ENCODE measurements at places on chromosomes 1 and 21.

DNA sequence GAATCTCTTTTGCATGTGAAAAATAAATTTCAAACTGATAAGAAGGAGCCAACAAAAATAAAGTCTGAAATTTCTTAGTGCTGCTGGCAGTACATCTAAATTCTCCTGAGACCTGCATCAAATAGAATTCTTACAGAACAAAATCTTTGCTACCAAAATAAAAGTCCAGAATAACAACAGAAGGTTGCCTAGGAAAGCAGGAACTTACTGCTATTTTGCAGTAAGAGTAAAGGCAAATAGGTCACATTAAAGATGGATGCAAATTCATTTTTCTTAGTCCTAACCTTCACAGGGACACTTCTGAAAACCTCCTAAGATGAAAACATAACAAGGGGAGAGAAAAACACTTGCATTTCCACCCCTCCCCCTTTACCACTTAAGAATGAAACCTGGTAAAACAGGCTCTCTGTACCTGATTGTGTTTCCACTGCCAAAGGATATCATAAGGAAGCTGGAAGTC is 59.0 kb downstream of the RUSC1 start:
- DNase-seq = peak; percentile 83

DNA sequence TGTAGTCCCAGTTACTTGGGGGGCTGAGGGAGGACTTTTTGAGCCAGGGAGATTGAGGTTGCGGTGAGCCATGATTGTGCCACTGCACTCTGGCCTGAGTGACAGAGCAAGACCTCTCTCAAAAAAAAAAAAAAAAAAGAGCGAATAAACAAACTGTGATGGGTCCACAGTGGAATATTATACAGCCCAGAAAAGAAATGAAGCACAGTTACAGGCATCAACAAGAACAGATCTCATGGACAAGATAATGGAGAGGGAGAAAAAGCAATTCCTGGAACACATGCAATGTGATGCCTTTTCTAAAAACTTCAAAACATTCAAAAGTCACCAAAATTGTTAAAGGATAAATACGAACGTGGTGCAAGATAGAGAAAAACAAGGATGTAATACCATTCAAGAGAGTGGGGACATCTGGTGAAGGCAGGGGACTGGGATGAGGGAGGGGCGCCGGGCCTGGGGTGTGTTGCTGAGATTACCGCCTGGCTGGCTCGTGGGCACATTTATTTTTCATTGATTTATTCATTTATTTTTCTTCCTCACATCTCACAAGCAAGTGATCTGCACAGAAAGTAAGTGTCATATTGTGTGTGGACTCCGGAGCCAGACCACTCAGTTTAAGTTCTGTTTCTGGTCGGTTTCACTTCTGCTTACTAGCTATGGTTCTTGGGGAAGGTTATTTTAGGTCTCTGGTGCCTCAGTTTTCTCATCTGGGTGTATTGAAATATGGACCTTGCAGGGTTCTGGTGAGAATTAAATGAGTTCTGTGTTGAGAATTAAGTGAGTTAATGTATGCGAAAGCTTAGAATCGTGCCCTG is 30.1 kb downstream of the ABCG1 start:
- DNase-seq = no peak

- no peak for DNase-seq
Measured at GRCh38 chr1:155293086-155293749, 8.0 kb downstream of the PKLR start.

- no peak for DNase-seq
Measured at GRCh38 chr1:224670506-224670905, 54.4 kb downstream of the CNIH3 start.

DNA sequence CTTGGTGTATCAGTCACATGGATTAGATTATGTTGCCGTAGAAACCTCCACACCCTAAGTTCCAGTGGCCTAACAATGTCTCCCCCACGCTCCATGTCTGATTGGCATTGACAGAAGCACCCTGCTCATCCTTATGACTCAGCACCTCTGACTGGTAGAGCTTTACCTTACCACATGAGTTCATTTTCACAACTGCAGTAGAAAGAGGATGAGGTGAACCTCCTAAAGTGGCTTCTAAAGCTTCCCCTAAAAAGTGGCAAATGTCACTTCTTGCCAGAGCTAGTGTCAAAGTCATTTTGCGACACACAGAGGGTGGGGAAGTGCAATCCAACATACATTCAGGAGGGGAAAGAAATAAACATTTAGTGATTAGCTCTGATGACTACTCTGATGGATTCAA is 30.6 kb upstream of the LYPD8 start:
- DNase-seq = no peak

- DNase-seq = no peak
Measured at GRCh38 chr1:84823511-84823910, 69.5 kb downstream of the LPAR3 start.

DNA sequence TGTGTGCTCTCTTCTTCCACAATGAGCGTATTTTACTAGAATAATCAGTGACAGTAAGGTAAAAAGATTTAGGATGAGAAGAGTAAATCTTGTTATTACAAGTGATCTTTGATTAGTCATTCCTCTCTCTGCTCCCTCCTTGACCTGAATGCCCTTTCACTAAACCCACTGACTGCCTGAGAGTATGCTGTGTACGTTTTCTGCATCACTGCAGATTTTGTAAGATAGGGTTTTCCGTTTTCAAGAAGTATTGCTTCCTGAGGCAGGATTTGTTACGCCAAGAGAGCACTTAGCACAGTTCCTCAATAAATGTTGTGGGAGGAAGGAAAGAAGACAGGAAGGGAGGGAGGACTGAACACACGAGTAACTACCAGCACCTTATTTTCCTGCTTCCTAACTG is 7.7 kb upstream of the LAMB3 start:
- DNase-seq = peak; percentile 79

GRCh38 chr1:152964536-152964935 is 5.9 kb upstream of the SPRR4 start:
- DNase-seq = no peak

DNA sequence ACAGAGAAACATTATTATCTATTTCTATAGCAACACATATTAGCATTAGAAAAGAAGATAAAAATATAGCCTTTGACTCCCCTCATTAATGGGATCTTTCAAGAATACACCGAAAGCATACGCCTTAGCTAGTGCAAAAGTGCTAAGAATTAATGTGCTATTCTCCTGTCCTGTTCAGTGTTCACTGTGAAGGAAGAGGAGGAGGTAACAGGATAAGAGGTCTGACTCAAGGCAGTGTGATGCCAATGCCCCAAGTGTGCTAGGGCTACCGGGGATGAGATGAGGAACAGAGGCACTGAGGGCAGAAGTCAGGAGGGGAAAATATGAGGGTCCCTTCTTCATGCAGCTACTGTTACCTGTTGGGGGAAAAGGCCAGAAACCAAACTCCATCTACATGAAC is 43.5 kb downstream of the USP24 start:
- no peak for DNase-seq

DNA sequence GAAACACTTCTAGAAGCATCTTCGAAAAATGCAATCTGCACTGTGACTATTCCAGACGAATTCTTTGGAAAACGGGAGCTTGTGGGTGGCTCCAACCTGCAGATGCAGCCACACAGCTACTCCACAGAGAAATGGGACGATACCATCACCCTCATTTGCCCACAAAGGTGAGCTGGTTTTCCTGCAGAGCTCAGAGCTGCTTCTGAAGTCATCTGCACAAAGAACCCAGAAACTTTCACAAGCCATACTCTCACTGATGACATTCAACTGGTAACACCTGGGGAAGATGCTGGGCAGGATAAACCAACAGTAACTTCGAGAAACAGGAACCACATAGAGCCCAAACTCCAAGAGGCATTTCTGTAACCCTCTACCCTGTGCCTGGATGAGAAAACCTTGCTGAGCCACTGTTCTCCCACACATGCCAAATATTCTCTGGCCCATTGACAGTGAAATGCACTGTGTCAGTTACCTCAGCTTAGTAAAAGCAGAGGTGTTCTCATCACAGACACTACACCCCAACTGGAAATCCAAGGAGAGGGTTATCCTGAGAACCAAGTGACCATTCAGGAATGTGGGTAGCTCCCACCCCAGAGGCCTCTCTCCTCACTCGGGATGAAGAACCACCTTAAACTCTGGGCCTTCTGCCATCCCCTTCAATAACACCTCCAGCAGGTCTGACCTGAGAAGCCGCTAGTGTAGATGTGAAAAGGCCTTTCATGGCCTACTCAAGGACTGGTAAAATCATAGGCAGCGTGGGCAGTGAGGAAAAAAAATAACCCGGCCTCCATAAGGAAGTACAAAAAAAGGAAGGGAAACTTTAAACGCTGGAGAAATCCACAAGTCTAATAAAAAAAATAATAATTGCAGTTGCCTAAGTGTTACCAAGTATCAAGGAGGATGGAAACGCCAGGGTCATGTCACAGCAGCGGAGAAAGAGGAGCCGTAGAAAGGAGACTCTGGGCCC is 56.7 kb downstream of the HSF2BP start:
- DNase-seq = no peak

DNA sequence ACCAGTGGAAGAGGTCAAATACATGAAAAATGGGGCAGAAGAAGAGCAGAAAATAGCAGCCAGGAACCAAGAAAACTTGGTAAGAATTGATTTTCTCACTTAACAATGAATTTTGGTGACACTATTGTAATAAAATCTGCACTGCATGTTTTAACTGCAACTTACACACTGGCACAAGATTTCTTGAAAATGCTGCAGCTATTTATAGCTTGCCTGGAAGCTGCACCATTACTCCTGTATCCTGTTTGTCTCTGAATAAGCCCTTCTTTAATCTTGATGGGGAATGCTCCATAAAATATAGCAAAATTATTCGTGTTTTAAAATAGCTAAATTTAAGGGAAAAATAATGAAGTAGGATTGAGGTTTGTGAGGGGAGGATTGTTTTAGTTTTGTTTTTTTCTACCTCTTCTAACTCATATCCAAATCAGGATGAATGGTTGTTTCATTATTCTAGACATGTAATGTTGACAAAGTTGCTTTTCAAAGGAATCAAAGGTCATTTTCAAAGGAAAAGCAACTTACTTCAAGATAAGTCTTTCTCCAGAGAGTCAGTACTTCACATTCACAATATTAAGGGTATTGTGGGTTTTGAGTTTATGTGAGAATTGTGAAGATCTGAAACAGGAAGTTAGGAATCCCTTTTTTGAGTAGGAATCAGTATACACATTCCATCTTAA is 120.9 kb downstream of the C1orf21 start:
- no peak for DNase-seq

GRCh38 chr21:29697555-29698193 is 242.1 kb downstream of the GRIK1 start:
- DNase-seq = no peak

- DNase-seq = no peak
Measured at GRCh38 chr1:180231936-180232335, 1.9 kb downstream of the LHX4 start.

DNA sequence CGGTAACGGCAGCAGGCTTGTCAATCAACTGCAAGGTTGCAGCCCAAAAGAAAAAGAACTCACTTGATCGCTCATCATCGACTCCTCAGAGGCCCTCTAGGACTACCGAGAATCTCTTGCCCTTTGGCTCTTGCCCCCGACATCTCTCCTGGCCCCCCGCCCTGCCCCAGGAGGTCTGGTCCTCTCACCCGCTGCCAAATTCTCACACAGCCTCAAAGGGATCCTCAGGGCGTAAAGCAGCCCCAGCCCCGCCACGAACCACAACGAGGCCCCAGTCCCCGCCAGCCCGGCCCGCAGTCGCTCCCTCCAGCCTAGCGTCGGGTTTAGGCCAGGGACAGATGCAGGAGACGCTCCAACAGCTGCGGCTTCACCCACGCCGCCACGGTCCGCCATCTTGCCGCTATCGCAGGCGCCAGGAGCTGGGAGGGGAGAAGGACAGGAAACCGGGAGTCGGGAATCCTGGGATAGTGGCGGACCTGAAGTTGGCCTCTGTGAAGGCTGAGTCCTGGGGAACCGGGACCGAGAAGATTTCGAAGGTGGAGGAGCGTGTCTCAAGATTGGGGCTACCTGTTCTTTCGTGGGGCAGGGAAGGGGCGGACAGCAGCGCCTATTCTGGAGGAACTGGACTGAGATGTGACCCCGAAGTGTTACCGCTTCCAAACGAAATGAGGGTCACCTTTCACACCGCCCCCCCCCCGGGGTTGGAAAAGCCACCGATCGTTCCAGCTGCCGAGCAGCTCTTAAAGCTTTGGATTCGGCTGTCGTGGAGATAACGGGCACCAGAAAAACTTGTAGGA is at the start of gene ST7L:
TSS of gene ST7L (minus strand) at position 421 of the 797 bp plus-strand sequence. CDS start at position 393, 28 bp downstream.
- peak; percentile 75 for DNase-seq

GRCh38 chr1:222165629-222166028 is 382.3 kb downstream of the HHIPL2 start:
- DNase-seq = no peak

GRCh38 chr1:217895841-217896240 is 264.7 kb downstream of the SPATA17 start:
- no peak for DNase-seq

DNA sequence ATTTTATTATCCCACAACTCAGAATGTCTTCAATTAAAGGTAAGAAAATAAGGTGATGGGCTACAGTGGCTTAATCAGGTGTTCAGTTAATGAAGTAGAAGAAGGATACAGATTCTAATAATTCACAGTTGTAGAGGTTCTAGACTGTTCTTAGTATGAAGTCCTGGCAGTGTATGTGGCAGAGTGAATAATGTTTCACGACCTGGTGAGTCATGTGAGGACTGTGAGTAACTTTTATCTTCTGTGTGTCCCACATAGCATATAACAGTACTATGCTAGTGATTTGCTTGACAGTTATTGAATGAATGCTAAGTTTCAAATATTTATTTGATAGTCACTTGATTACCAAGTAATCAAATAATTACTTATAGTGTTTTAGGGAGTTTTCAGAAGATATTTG is 20.0 kb downstream of the SLC16A4 start:
- peak; percentile 82 for DNase-seq

DNA sequence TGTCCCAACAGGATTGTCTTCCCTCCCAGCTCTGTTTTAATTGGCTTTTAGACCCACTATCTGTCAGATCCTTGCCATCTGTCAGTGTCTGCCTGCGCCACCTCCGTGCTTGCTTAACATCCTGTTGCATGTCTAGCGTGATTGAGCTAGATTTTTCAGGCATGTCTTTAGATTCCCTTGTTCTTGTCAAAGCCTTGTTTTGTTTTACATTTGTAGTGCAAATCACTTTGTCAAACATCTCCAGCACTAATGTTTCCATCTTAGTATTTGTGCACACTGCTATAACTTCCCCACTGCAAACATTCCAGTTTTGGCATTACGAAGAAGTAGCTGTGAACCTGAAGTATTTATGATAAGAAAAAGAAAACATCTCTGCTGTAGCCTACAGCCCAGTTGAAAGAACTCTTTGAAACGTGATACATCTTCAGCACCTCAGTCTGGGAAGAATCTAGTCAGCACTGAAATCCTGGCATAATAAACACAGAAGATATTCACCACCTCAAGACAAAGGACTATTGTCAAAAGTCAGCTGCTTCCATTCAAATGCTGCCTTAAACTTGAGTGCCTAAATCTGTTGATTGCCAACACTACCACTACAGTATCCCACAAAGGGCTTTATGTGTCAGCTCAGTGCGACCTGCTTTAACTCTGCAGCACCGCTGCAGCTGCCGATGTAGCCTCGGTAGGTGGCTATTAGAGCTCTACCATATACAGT is 105.0 kb downstream of the FNBP1L start:
- peak; percentile 87 for DNase-seq

GRCh38 chr1:22203335-22203734 is 60.4 kb upstream of the WNT4 start:
- DNase-seq = no peak

GRCh38 chr1:204713541-204713940 is 28.0 kb upstream of the LRRN2 start:
- no peak for DNase-seq

All from iris pigment epithelial cell (primary cell).